ENCODE measurements at places on chromosomes 5 and 9.

DNA sequence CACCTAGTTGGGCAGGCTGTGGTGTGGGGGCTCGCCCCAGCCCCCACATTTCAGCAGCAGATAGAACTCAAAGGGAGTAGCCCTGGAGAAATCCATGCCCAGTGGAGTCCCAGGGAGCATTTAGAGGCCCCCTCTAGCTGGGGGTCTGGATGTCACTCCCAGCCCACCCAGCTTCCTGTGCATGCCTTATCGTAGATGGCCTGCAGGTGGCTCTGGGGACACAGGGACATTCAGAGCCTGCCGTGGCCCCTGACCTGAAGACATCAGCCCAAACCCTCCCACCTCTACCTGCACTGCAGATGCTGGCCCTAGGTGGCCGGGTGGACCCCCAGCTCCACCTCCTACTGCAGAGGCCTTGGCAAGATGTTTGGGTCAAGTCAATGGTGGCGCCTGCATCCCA lies 49.0 kb upstream of the LMX1B start:
- DNase-seq = no peak

- DNase-seq = no peak
These were observed 415.4 kb upstream of the GRAMD2B start for GRCh38 chr5:126007841-126008240.

DNA sequence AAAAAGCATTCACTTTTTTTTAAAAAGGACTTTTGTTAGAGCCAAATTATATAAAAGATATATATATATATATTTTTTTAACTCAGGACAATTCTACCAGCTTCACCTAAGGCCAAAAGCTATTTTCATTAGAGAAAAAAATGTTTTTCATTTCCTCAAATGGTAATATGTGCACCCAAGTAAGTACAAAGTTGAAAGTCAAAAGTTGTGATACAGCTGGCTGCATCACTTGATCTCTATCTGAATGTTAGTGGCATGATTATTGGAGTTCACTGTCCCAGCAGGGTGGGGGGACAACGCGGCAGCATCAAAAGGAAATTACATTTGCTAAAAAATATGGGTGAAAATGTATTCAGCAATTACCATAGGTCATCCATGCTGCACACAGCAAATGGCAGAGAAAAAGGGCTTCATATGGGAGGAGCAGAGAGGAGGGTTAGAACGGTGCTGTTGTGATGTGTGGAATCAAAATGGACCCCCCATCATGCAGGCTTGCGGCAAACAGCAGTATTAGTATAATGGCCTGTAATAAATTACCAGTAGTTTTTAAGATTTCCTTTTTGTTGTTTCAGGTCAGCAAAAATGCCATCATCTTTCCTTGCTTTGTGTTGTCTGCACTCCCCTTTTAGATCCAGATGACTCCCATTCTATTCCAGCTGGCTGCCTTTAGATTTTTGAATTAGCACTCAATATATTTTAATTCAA lies 253.7 kb downstream of the MAT2B start:
- DNase-seq = no peak

DNA sequence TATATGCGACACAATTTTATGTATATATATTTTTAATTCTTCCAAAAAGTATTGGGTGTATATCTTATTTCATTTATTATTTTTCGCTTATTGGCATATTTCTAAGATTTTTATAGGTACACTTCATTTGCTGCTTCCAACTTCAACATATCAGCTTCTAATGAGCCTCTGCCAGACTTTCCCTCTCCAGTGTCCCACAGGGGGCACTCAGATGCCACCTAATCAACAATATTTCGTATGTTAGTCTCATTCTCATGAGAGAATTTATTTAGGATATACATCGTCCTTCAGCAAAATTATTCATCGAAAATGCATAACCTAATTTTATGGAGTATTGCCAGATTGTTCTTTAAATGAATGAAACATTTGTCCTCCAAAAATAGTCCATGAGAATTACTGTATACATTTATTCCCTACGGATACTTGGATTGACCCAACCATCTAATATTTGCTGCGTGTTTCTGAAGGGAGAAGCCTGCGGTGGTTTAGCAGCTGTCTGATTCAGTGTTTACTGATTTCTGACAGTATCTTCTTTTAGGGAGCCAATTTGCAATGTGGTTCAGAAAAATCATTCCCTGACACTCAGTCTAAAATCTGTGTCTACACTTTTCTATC lies 100.6 kb upstream of the SELENOP start:
- DNase-seq = peak; percentile 22

GRCh38 chr5:135031813-135032694 lies 2.0 kb downstream of the PITX1 start:
- DNase-seq = no peak

- no peak for DNase-seq
These were observed 67.0 kb upstream of the GNE start for GRCh38 chr9:36325081-36325828.

GRCh38 chr5:80238778-80239679 lies 16.8 kb downstream of the SERINC5 start:
- no peak for DNase-seq

Data from CMK (cell line).